ENCODE measurements at places on chromosomes 5 and 9.

- DNase-seq = no peak
Measured at GRCh38 chr9:138083873-138084272, 206.3 kb downstream of the CACNA1B start.

DNA sequence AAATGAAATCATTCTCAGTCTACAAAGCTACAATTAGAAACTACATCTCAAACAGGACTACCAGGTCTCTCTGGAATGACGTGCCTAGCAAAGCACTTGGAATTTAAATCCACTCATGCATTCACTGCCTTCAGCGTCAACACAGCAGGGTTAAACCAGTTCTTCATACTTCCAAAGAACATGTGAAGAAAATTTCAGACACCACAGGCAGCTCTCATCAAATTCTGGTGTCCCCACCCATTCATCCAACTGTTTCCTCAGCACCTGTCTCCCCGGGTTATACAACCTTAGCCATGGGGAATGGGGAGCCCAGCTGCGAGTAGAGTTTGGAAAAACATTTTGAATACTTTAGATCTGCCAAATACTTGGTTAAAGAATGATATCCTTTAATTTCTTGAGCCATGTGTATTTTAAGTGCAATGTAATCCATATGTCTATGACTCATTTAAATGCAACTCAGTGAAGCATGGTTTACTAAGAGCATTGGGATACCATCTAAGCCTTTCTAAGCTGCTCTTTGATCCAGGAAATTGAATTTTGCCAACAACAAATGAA is 17.5 kb downstream of the ADAM19 start:
- no peak for DNase-seq

DNA sequence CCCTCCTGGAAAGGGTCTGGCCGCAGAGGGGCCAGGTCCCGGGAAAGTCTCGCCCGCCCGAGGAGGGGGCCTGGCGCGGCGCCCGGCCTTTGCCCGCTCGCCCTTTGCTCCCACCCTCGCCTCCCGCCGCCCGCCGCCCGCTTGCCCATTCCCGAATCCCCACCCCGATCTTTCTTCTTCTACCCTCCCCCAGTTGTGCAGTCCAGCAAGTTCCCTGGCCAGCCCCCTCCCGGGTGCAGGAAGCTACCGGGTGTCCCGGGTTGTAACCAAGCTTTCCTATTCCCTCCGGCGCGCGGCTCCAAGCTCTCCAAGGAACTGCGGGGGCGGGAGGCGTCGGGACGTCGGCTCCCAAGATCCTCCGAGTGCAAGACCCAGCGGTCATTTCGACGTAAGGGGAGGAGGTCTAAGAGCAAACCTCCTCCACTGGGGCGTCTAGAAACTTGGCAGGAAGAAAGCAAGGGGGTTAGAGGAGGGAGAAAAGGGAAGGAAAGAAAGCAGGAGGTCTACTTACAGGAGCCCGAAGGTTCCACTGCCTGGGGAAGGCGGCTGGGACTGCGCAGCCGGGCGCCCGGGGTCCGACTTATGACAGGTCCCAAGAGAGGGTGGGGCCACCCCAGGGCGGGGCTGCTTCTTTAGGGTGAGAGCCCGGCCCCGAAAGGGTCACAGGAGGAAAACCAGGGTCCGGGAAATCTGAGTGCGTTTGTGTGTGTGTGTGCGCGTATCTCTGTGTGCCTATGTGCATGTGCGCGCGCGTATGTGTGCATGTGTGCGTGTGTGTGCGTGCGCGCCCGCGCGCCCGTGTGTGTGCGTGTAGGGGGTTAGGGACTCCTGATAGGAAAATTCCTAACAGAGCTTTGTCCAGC is at the start of gene PTGR1:
Gene PTGR1, minus strand, starts transcription at position 556 of the 863 bp plus-strand sequence. CDS start 2,225 bp downstream, outside the sequence.
- no peak for DNase-seq

GRCh38 chr5:25540628-25541027 is 895.9 kb upstream of the CDH10 start:
- no peak for DNase-seq

DNA sequence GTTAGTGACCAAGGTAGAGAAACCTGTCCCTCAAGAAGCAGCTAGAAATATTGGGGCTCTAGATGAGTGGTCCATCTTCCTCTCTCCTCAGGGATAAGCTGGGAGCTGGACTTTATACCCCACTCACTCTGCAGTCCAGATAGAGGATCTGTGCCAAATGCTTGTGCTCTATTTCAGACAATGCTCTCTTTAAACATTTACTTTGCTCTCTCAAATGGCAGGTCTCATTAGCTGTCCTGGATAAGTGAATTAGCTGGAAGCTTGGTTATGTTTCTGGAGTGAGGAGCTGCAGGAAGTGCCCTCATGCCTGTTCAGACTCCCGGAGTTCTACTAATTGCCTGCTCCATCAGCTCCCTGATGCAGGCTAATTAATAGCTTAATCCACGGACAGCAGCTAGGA is 151.1 kb upstream of the CCDC152 start:
- DNase-seq = no peak

DNA sequence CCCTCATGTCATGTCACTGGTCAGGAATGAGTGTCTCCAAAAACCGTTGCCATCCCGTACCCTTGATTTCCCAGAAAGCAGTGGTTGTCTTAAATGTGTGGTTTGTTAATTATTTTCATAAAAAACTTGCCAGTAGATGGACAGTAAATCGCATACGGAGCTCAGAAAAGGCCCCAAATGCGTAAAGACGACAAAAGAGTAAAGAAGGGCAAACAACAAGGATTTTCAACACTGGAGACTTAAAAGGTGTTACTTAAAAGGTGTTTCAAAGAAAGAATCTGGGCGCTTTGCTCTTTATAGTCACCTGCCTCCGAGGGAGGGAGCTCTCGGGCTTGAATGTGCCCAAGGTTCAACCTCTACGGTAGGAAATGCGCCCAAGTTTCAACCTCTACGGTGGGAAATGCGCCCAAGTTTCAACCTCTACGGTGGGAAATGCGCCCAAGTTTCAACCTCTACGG is 734 bp downstream of the KIF27 start:
- DNase-seq = peak; percentile 62

DNA sequence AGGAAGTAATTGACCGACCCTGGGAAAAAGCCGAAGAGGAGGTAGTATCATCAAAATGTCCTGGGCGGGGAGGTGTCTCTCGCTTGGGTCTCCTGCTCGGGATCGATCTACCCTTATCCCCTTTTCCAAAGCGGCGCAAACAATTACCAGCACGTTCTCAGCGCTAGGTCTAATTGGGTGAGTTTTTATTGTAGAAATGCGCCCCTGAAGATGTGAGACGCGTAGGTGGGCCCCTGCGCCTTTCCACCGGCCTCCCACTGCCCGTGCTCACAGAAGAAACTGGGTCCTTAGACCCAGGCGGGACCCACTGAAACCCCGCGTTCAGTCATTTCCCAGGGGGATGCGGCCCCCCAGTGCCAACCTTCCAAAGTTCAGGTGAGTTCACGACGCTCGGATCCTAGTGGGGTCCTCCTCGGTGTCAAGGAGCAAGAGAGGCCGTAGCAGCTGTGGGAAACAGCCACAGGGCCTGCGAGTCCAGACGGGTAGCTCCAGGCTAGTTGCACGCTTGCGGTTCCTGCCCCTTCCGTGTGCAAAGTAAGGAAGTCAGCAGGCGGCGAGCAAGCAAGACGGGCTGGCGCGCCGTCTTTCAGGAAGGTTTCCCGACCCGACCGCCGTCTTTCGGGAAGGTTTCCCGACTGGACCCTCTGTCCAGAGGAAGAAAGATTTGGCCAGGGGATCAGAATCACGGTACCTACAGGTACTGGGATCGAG is 1.5 kb downstream of the SMIM32 start:
- no peak for DNase-seq

GRCh38 chr5:17061973-17062470 is 125.9 kb upstream of the MYO10 start:
- no peak for DNase-seq

GRCh38 chr9:114931407-114931806 is 1.0 kb upstream of the TNFSF8 start:
- DNase-seq = no peak

DNA sequence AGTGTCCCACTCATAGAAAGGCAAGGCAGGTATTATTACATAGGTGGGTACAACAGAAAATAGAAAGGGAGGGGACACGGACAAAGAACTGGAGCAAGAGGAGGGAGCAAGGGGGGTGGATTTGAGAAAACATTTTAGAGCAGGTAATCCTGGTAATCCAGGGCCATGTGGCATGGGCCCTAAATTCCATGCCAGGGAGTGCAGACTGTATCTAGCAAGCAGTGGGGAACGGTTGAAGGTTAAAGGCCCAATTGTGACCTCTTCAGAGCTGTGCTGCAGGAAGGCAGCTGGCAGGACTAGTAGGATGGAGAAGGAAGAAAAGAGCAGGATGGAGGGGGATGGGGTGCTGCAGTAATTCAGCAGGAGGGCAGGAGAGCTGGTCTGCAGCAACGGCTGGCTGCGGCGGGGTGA is 75.2 kb downstream of the PDE6A start:
- DNase-seq = no peak

DNA sequence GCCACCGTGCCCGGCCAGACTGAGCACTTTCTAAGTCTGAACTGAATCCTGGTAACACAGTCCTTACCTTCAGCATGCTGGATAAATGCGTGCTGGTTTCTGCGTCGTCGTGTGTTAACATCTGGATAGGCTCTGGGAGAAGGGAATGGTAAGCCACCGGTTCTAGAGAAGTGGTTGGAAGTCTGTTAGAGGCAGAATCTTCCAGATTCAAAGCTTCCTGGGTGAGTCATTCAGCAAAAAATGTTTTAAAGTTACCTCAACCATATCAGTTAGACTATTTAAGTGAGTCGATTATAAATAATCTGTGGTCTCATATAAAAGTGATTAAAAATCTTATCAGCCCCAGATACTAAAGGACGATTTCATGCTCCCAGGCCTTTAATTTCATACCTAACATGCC is 256.5 kb upstream of the NFIL3 start:
- no peak for DNase-seq

DNA sequence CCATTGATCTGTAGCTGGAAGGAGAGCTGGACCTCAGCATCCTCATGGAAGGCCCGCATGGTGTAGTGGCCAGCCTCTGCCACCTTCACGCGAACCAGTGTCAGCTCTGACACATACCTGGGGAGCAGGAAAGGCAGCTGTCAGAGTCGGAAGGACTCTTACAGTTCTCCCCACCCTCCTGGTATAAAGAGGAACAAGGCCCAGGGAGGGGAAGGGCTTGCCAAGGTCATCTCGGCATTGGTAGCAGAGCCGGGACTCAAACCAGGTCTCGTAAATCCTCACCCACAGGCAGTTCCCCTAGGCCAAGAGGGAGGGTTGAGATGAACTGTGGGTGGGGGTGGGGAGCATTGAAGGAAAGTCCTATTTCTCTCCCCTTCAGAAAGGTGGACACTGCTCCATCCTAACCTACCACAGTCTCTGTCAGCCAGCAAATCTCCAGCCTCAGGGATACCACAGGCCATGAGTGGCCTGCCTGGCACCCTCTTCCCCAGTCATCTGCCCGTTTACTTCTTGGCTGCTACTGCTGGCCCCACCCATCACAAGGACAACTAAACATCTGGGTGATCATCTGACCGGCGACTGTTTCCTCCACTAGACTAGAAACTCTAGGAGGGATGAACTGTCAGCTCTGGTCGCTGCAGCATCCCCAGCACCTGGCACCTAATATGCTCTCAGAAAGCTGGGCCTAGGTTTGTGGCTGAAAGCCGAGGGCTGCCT is 23.5 kb downstream of the PDGFRB start:
- no peak for DNase-seq

DNA sequence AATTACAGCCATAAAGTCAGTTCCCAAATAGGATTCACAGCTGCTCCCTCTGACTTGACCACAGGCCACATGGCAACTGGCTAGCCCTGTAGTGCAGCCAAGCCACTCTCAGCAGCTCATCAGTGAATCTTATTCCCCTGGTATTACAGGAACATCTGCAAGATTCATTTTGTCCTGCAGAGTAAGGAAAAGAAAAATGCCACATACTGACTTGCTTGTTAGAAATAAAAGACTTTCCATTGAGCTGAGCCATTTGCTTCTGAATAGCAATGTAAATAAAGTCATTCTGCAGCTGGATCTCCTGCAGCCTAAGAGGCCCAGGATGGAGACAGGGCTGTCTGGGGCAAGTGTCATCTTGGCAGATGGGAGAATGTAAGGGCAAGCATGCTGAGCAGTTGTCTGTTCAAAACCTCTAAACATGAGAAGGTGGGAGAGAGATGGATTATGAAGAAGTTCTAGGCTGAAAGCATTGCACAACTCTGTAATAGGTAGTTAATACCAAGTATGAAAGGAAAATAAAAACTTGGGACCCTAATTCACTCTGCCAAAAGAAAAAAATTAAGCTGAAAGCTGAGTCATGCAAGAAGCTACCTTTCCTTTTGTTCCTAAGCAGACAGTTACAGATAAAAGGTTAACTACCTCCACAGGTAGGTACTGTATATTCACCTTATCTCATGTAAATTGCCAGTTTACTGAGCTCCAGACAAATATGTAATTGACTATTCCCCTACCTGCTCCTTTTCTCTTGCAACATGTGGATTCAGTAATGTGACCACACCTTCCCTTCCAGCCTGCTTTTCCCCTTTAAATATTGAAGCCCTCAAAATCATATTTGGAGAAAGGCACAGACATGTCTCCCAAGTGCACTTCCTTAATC is 244.4 kb upstream of the RAI14 start:
- DNase-seq = peak; percentile 40

DNA sequence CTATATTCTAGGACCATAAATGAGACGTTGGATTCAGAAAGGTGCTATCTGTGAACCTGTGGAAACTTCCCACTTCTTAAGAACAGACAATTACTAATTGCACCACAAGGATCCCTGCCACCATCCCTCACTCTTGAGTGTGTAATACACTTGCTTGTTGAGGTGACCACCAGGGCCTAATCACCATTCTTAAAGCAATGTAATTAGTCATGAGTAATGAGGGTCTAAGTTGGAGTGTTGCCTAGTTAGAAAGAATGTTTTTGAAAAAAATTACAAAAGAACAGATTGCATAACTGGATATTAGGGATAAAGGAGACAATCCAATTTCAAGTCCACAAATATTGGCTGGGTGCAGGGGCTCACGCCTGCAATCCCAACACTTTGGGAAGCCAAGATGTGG is 56.9 kb upstream of the TRIO start:
- no peak for DNase-seq

GRCh38 chr5:172245703-172246125 is 37.9 kb downstream of the UBTD2 start:
- no peak for DNase-seq

- DNase-seq = no peak
Measured at GRCh38 chr9:127258606-127259471, 5.7 kb upstream of the GARNL3 start.

GRCh38 chr5:84287951-84288350 is 96.7 kb downstream of the EDIL3 start:
- DNase-seq = no peak

DNA sequence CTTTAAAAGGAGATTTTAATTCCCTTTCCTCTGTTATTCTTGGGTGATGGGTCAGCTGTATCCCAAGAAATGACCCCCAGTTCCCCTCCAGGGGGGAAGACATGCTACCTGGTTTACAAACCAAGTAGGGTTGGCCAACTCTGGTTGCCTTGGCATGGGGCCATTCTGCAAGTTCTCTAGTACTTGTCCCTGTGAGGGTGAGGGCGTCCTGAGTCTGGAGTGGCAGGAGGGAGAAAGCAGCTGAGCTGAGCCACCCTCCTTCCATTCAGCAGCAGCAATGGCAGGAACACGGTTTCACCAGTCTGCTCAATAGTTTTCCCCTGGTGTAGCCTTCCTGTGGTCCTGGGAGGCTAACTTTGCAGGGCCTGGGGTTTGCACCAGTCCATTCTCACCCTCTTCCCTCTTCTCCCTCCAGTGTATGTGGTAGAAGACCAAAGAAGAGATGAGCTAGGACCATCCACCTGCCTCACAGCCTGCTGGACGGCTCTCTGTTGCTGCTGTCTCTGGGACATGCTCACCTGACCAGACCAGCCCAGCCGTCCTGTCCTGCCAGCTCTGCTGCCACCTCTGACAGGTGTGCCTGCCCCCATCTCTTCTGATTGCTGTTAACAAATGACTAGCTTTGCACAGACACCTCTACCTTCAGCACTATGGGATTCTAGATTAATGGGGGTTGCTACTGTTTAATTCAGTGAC is 59.9 kb downstream of the PFDN1 start:
- DNase-seq = peak; percentile 6
